ENCODE measurements at places on chromosomes 4 and X. TPM values are rescaled to one million over a fixed set of nuclear protein-coding genes. Genes with fewer than 3 reads are reported as not detected.

GRCh38 chr4:158006990-158007389 is 165.8 kb downstream of the GASK1B start:
- no peak overlapping the region for H3K27ac ChIP-seq
- no peaks in the 10 kb centered on the region for H3K36me3 ChIP-seq
- no peak overlapping the region for H3K4me3 ChIP-seq
- H3K4me1 ChIP-seq: peaks cover 34% of the 10 kb centered on the region

The CCKAR gene
- not detected for total RNA-seq

GRCh38 chrX:24153796-24154189 is 4.3 kb downstream of the ZFX start:
- no peaks in the 10 kb centered on the region for H3K36me3 ChIP-seq
- H3K27ac ChIP-seq: no peak overlapping the region
- no peak overlapping the region for H3K4me3 ChIP-seq
- peaks cover 43% of the 10 kb centered on the region for H3K4me1 ChIP-seq

GRCh38 chrX:1462596-1463251 is 10.0 kb upstream of the ASMTL start:
- H3K4me3 ChIP-seq: no peak overlapping the region
- H3K36me3 ChIP-seq: no peaks in the 10 kb centered on the region
- H3K27me3 ChIP-seq: peaks cover 12% of the 10 kb centered on the region
- peaks cover 7% of the 10 kb centered on the region for H3K4me1 ChIP-seq
- H3K27ac ChIP-seq: peak overlapping the region; percentile 88

- no peaks in the 10 kb centered on the region for H3K36me3 ChIP-seq
- no peak overlapping the region for H3K27ac ChIP-seq
- H3K4me1 ChIP-seq: no peaks in the 10 kb centered on the region
- peaks cover 53% of the 10 kb centered on the region for H3K27me3 ChIP-seq
These were observed 19.1 kb downstream of the PIR start for GRCh38 chrX:15474028-15474427.

The CITED1 gene
- not detected for total RNA-seq

DNA sequence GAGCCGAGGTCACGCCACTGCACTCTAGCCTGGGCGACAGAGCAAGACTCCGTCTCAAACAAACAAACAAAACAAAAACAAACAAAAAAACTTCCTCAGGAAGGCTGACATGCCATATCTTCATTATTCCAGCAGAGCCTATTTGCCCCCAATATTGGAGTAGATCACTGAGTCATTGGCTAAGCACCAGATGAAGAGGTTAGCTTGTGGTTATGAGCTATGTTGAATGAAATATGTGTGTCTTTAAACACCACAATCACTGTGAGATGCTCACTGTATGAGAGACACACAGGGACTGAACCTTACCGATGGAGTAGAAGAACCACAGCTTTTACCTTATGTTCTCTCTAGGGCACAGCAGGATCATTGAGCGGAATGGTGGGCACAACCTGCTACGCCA is 122.1 kb upstream of the EOLA2 start:
- no peaks in the 10 kb centered on the region for H3K4me1 ChIP-seq
- no peak overlapping the region for H3K27ac ChIP-seq
- no peaks in the 10 kb centered on the region for H3K36me3 ChIP-seq
- H3K27me3 ChIP-seq: no peaks in the 10 kb centered on the region
- DNase-seq: no peak
- H3K4me3 ChIP-seq: no peak overlapping the region

GRCh38 chr4:162978398-162978797 is 188.3 kb downstream of the NAF1 start:
- no peak overlapping the region for H3K27ac ChIP-seq
- DNase-seq: no peak
- no peaks in the 10 kb centered on the region for H3K36me3 ChIP-seq
- H3K4me3 ChIP-seq: no peak overlapping the region
- no peaks in the 10 kb centered on the region for H3K27me3 ChIP-seq

DNA sequence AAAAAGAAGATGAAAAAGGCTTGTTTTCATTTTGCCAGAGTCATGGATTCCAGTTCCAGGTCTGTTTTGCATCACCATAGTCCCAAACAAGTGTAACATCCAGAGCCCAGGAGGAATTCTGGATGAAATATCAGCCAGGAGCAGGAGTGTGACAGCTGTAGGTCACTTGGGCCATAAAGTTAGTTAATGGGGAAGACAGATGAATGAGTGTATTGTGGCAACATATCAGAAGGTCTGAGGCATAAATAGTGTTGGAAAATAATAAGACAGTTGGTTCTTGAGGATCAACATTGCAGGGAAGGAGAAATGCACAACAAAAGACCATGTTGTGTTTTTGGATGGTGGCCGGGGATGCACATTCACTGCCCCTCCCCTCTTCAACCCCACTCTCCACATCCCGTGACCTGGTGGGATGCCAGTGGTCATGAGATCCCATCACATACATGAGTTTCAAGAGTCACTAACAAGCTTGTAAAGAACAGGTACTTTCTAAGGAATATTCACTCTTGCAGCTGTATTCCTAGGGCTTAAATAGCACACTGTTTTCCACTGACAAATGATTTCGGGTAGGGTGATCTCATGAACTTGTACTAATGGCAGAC is 83.1 kb upstream of the IGFBP7 start:
- H3K27ac ChIP-seq: no peak overlapping the region
- H3K4me1 ChIP-seq: no peaks in the 10 kb centered on the region
- DNase-seq: no peak

DNA sequence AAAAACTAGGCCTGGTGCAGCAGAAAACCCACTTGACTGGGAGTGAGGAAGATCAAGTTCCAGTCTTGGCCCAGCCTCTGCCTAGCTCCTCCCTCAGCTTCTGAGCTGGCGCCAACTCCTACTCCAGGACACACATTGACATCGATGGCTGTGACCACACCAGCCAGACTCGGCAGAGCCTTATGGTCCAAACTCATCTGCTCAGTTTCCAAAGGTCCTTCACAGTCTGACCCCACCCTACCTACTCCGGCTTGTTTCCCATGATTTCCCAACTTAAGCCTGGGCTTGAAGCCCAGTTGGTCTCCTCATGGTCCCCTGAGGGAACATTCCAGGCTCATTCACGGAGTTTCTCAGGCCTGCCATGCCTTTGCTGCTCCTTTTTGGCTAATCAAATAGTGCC is 10.1 kb downstream of the ELF4 start:
- no peak overlapping the region for H3K4me3 ChIP-seq
- peak; percentile 59 for DNase-seq
- no peaks in the 10 kb centered on the region for H3K36me3 ChIP-seq
- peaks cover 14% of the 10 kb centered on the region for H3K4me1 ChIP-seq
- peak overlapping the region; percentile 47 for H3K27ac ChIP-seq

- no peak overlapping the region for H3K4me3 ChIP-seq
- H3K4me1 ChIP-seq: no peaks in the 10 kb centered on the region
- H3K36me3 ChIP-seq: no peaks in the 10 kb centered on the region
- no peak overlapping the region for H3K27ac ChIP-seq
- DNase-seq: peak; percentile 34
These were observed 14.7 kb upstream of the CBR4 start for GRCh38 chr4:169024762-169025161.

The GC gene
- total RNA-seq: not detected

DNA sequence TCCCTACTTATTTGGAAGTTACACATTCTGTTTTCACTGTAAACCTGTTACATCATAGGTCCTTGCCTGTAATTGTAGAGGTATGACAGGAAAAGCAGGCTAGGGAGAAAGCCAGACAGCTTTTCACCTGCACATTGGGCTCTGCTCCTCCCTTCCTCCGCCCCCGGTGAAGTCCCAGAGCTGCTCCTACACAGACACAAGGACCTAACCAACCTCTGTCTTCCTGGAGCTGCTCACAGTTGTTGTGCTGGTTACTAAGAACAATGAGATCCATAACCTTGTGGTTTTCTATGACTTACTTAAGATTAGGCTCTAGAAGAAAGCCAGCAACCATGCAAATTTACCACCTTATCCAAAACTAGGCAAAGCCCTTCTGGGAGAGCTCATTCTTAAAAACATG is 40.0 kb downstream of the MOSPD2 start:
- H3K4me3 ChIP-seq: no peak overlapping the region
- no peak overlapping the region for H3K27ac ChIP-seq
- no peak for DNase-seq
- H3K36me3 ChIP-seq: peaks cover 89% of the 10 kb centered on the region
- H3K27me3 ChIP-seq: no peaks in the 10 kb centered on the region
- H3K4me1 ChIP-seq: no peaks in the 10 kb centered on the region

- no peaks in the 10 kb centered on the region for H3K27me3 ChIP-seq
- peak within 1 kb of the TSS; percentile 53 for H3K4me3 ChIP-seq
- DNase-seq: peak; percentile 79
- H3K27ac ChIP-seq: peak within 1 kb of the TSS; percentile 76
- no peaks in the 10 kb centered on the region for H3K4me1 ChIP-seq
- H3K36me3 ChIP-seq: no peaks in the 10 kb centered on the region
These were observed at the start of gene PABPC4L for GRCh38 chr4:134201216-134202161. TSS of gene PABPC4L (minus strand) at chr4:134201789. CDS start at chr4:134201019, 770 bp downstream.

- peak; percentile 5 for DNase-seq
- H3K27ac ChIP-seq: no peak overlapping the region
- peaks cover 32% of the 10 kb centered on the region for H3K4me1 ChIP-seq
- no peaks in the 10 kb centered on the region for H3K27me3 ChIP-seq
These were observed 9.0 kb downstream of the CTBP1 start for GRCh38 chr4:1239950-1240307.

The CHIC2 gene
- 10.3 TPM for total RNA-seq

DNA sequence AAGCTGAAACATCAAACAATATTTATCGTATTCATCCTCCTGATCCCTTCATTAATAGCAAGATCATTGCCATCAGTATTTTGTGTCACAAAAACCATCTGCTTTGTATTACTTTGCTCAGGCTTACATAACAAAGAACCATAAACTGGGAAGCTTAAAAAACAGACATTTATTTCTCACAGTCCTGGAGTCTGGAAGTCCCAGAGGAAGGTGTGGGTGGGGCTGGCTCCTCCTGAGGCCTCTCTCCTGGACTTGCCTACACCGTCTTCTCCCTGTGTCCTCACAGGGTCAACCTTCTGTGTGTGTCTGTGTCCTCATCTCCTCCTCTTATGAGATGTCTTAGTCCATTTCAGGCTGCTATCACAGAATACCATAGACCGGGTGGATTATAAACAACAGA is 61.3 kb upstream of the MXRA5 start:
- no peak for DNase-seq
- H3K4me1 ChIP-seq: no peaks in the 10 kb centered on the region
- H3K4me3 ChIP-seq: no peak overlapping the region
- H3K36me3 ChIP-seq: no peaks in the 10 kb centered on the region
- H3K27ac ChIP-seq: peak overlapping the region; percentile 62
- H3K27me3 ChIP-seq: no peaks in the 10 kb centered on the region

- no peak for DNase-seq
- H3K36me3 ChIP-seq: no peaks in the 10 kb centered on the region
- H3K27ac ChIP-seq: no peak overlapping the region
- no peaks in the 10 kb centered on the region for H3K27me3 ChIP-seq
- no peak overlapping the region for H3K4me3 ChIP-seq
- H3K4me1 ChIP-seq: no peaks in the 10 kb centered on the region
These were observed 262.1 kb upstream of the CXXC4 start for GRCh38 chr4:104756837-104757236.

The SPOCK3 gene
- 0.08 TPM for total RNA-seq

DNA sequence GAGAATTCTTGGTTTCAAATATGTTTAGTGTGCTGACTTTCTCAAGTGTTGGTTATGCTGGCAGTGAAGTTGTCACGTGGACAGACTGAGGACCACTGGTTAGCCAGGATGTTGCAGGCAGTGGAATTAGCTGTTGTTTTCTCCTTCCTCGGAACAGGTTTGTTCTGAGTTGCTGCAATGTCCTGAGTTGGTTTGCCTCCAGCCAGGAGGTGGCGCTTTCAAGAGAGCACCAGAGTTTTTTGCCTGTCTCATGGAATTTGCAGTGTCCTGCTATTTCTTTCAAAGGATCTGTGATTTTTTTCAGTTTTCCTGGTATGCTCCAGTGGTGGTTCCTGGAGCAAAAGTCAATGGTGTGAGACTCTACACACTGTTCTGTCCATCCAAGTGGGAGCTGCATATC is 158.1 kb upstream of the CXorf66 start:
- no peak for DNase-seq
- H3K36me3 ChIP-seq: no peaks in the 10 kb centered on the region
- H3K4me1 ChIP-seq: no peaks in the 10 kb centered on the region
- H3K4me3 ChIP-seq: no peak overlapping the region

DNA sequence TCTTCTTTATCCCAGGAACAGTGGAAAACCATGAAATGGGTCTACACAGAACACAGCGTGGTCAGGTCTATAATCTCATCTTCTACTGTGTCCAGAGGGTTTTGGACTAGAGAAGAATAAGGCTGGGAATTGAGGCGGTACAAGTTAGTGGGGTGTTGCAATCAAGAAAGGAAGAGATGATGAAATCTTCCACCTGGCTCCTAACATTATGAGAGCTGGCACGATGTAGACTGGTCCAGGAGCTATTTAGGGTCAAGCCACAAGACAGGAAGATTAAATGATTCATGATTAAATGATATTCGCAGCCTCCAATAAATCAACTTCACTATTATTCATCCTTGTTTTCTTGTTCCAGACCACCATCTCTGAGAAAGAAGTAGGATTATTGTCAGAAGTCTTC is 88.0 kb downstream of the ARSF start:
- no peaks in the 10 kb centered on the region for H3K27me3 ChIP-seq
- no peaks in the 10 kb centered on the region for H3K36me3 ChIP-seq
- no peak overlapping the region for H3K4me3 ChIP-seq
- DNase-seq: no peak
- no peak overlapping the region for H3K27ac ChIP-seq

GRCh38 chr4:148071009-148071408 is 339.1 kb downstream of the ARHGAP10 start:
- no peaks in the 10 kb centered on the region for H3K27me3 ChIP-seq
- H3K27ac ChIP-seq: no peak overlapping the region
- H3K36me3 ChIP-seq: peaks cover 43% of the 10 kb centered on the region

GRCh38 chr4:16676230-16676770 is 222.1 kb downstream of the LDB2 start:
- H3K27ac ChIP-seq: no peak overlapping the region
- peaks cover 12% of the 10 kb centered on the region for H3K4me1 ChIP-seq
- no peak overlapping the region for H3K4me3 ChIP-seq
- no peaks in the 10 kb centered on the region for H3K36me3 ChIP-seq

The STOX2 gene
- total RNA-seq: 11.3 TPM

- peak overlapping the region; percentile 23 for H3K4me3 ChIP-seq
- H3K27ac ChIP-seq: no peak overlapping the region
- H3K27me3 ChIP-seq: no peaks in the 10 kb centered on the region
- DNase-seq: peak; percentile 80
- H3K36me3 ChIP-seq: no peaks in the 10 kb centered on the region
These were observed 39.1 kb downstream of the ARL9 start for GRCh38 chr4:56544573-56545131.

DNA sequence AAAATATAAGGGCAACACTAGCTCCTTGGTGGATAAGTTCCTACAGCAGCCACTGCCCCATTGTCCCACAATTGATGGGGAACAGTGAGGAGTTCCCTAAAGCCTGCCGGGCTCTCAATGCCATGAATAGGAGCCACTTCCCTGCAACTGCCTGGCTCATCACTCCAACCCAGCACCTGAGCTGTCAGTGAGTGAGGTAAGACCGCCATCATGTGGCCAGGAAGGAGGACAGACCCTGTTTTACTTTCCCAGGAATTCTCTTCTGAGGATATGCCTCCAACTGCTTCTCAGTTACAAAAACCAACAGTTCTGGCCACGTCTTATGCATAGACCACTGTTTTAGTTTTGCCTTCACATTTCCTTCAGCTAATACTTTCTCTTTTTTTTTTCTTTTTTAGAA is 45.5 kb downstream of the SRPX start:
- H3K4me1 ChIP-seq: no peaks in the 10 kb centered on the region
- H3K4me3 ChIP-seq: no peak overlapping the region
- H3K36me3 ChIP-seq: no peaks in the 10 kb centered on the region
- no peak overlapping the region for H3K27ac ChIP-seq
- H3K27me3 ChIP-seq: no peaks in the 10 kb centered on the region
